ENCODE measurements at places on chromosomes 13 and 19.

DNA sequence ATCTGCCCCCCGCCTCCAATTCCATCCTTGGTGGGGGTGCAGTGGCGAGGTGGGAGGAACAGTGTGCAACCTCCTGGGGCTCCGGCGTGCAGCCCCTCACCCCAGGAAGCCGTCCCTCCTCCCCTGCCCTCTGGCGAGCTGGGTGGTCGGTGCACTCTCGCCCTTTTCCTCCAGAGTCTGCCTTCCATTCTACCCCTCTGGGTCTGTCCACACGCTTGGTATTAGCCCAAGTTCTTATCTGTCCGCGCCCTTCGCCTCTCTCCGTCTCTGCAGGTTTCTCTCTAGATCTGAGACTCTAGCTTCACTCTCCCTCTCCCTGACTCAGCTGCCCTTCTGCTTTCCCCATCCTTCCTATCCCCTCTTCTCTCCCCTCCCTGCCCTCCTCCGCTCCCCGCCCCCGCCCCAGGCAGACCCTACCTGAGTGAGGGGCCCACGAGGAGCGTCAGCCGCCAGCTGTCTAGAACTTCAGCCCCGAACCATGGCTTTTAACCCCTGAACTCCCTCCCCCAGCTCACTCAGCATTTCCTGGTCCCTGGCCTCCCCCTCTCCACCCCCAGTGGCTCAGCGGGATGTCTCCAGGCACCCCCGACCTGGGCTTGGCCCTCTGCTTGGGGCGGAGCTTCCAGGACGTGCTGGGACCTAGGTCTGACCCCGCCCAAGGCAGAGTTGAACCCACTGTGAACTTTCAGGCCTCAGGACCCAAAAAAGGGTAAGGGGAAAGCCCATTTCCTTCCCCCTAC, 499 bp upstream of the KLK13 start:
- no peak for DNase-seq

GRCh38 chr19:4009990-4010807, 2.7 kb downstream of the PIAS4 start:
- DNase-seq, result peak; percentile 62

DNA sequence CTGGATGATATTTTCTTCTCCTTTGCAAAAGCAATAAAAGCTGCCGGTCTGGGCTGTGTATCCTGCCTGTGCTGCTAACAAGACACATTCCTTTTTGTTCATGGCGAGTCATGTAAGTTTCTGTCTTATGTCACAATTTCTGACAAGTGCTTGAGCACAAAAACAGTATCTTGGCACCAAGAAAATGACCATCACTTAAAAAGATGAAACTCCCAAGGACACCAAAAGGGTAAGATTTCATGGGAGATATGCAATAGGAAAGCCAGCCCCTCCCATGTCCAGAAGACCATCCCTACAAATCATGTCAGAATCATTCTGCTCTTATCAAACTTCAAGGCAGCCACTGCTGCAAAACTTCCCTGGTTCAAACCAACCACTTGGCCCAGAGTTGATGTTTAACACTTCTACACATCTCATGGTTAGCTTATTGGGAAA, 375.4 kb upstream of the ZNF507 start:
- no peak for DNase-seq

GRCh38 chr19:31223740-31224534, 125.3 kb downstream of the TSHZ3 start:
- no peak for DNase-seq

DNA sequence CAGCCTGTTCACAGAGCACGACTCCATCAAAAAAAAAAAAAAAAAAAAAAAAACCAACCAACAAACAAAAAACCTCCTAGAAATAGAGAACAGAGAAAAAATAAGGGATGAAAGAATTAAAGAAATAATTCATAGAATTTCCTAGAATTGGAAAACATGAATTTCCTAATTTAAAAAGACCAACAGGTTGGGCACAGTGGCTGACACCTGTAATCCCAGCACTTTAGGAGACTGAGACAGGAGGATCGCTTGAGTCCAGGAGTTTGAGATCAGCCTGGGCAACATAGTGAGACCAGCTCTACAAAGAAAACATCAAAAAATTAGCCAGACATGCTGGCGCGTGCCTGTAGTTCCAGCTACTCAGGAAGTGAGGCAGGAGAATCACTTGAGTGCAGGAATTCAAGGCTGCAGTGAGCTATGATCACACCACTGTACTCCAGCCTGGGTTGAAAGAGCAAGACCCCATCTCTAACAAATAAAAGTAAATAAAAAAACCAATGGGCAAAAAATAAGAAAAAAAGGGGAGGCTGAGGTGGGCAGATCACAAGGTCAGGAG, 6.5 kb downstream of the SPART start:
- no peak for DNase-seq

- DNase-seq, result no peak
Measured at GRCh38 chr13:39818953-39819352, 163.5 kb downstream of the COG6 start.

DNA sequence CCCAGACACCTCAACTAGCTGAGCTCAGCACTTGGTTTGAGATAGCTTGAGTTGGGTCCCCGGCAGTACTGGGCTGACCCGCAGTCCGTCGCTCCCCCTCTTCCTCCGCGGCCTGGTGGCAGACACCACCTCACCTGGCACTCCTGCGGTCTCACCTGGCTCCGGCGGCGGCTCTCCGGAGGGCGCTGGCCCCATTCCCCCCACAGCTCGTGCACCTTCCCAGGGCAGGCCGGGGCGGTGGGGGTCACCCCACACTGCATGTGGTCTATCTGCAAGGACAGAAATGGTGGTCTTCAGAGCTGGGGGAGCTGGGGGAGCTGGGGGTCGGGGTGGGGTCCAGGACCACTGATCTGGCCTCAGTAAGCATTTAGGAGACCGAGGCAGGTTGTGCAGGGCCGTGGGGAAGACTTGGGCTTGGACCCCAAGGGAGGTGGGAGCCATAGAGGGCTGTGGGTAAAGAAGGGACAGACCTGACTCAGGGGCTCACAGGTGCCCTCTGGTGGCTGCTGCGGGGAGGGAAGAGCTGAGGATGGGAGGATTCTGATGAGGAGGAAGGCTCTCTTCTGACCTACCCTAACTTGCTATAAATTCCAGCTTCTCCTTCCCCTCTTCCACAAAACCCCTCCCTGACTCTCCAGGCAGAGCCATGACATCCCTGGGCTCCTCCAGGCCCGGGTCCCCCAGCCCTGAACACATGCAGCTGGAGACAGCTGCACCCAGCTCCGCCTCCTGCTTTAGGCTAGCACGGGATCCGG, 6.7 kb upstream of the PLIN4 start:
- peak; percentile 79 for DNase-seq

- no peak for DNase-seq
Measured at GRCh38 chr19:5080030-5080654, 111.2 kb downstream of the KDM4B start.

- DNase-seq, result peak; percentile 88
Measured at GRCh38 chr19:3061182-3062161, 823 bp downstream of the TLE5 start.

- DNase-seq, result no peak
Measured at GRCh38 chr19:31177246-31177645, 172.0 kb downstream of the TSHZ3 start.

- DNase-seq, result no peak
Measured at GRCh38 chr13:48319531-48320398, 16.2 kb downstream of the RB1 start.

DNA sequence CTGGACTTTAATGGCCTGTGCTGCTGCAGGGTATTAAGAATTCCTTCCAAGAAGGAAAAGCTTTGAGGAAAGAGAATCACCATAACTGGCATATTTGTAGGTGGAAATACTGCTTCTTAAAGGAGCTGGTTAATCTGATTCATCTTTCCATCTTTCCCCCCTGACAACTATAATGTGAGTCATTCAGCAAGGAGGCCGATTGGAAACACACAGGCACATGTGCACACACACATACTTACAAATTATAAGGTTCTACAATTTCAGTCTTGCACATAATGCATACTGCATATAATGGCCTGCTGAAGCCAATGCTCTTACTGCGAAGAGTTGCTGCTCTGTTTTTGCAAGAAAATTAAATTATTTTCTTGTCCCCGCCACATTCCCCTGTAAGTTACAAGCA, 78.8 kb upstream of the TPP2 start:
- no peak for DNase-seq

DNA sequence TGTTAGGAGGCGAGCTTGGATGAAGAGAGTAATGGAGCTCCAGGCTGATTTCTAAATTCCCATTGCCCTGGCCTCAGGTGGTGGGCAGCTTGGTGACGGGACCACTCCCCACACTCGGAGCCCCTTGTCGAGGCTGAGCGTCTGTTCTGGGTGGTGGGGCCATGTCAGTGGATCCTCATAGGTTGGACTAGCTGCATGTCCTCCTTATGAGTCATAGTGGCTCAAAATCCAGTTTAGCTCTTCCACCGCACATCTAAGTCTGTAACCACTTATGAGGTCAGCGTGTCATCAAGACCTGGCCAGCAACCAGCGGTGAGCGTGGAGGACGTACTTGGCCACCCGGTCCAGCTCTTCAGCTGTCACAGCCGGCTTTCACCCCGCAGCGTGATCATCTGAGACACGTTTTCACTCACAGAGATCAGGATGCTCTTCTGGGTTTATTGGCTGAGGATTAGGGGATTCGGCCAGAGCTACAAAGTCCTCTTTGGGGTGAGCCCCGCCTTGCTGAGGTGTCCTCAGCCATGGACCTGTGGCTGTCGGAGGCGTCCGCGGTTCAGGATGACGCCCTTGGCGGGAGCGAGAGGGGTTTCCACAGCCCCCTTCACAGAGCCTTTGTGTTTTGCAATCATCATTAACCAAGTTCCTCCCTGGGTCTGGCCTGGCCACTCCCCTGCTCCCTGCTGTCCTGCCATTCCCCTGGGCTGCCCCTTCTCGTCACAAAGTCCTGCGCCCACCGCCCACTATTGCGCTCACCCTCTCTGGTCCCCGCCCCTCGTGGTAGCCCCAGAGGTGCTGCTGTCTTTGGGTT, 41.9 kb downstream of the ADPRHL1 start:
- no peak for DNase-seq

DNA sequence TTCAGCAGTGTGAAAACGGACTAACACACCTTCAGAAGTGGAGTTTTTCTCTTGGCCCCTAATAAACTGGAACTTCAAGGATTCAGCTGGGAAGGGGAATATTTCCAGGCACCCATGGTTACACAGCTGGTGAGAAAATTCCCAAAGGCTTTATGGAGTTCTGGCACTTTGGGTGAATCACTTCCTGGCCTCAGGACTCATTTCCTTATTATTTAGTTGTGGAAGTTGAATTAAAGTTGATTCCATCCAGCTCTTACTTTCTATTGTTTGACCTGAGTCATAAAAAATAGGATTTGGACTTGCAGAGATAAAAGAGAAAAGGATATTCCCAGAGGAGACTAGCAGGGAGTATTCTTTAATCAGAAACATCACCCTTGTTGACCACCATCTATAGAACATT, 882.1 kb downstream of the UQCRFS1 start:
- DNase-seq, result no peak

DNA sequence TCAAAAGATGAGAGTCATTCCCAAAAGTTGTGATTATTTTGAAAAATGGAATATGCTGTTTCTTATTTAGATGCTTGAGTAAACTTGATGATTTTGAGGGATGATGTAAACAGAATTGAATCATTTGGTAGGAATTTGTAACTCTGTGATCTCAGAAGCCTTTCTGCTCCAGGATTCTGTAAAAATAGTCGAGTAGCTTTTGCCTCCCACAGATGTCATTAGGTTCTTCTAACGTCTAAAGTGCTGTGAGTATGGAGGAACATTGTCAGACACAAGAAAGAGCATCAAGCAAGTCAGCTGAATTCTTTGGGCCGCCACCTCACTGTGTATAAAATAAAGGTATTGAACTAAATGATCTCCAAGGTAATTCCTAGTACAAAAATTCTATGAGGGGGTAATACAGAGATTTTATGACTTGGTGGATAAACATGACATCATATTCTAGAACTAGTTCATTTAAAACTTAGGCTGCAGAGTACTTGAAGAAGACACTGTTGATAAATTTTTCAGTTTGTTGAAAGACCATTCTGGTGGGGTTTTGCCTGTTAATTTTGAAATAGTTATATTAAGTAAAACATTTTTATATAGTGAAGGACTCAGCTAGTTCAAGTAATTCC, 1.4 kb upstream of the GPR183 start:
- no peak for DNase-seq

DNA sequence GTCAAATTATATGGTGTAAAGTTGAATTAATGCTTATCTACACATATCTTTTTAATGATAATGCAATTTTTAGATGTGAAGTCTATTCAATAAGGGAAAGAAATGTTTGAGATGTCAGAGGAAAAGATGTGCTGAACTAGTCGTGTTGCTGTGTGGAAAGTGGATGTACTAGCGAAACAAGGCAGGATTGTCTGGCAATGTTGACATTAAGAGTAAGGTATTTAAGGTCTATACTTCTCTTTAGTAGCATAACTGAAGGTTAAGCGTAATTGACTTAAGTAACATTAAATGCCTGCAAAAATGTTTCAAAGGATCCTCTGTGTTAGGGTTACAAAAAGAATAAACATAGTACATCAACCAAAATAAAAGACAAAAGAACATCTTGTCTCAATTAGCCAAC, 787.3 kb upstream of the KLHL1 start:
- no peak for DNase-seq

DNA sequence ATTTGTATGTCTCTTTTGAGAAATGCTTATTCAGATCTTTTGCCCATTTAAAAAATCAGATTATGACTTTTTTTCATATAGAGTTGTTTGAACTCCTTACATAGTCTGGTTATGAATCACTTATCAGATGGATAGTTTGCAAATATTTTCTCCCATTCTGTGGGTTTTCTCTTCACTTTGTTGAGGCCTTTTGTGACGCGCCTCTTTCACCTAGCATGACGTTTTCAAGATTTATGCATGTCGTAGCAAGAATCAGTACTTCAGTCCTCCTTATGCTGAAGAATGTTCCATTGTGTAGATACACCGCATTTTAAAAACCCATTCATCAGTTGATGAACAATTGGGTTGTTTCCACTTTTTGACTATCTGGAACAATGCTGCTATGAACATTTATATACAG, 13.4 kb downstream of the PABPC3 start:
- no peak for DNase-seq

DNA sequence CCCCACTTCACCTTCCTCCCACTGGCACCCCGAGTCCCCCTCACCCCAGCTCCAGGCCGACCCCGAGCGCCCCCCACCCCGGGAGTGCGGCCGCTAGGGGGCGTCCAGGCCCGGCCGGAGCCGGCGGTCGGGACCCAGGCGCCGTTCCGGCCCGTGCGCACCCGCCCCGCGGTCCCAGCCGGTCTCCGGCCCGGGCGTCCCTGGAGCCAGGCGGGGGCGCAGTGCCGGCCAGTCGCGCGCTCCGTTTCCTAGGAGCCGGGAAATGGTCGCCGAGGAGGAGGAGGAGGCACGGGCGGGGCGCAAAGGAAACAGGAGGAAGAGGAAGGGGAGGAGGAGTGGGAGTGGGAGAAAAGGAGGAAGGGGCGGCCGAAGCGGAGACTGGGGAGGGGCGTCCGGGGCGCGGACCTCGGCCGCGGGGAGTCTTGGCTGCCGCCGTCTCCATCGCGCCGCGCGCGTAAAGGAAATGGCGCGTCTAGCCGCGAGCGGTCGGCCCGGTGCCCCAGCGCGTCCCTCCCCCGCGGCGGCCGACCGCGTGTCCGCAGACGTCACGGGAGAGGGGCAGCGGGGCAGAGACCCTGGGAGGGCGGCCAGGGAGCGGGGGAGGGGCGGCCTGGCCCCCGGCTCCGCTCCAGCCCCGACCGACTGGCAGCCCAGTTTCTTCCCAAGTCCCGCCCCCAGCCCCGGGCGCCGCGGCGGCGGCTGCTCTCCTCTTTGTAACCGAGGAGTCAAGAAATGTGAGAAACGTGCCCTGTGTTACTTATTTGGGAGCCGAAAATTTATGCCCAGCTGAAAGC, 1.1 kb upstream of the KCTD15 start:
- DNase-seq, result peak; percentile 96

All from NCI-H69 (cell line).